Glomerular endothelial cell (primary cell): ENCODE measurements at places on chromosomes 3 and 15. TPM values are rescaled to one million over a fixed set of nuclear protein-coding genes. Genes with fewer than 3 reads are reported as not detected.

The ISLR2 gene
- total RNA-seq, result 0.12 TPM in 1 of 2 replicates, not detected in the other

The AHSG gene
- not detected in 2 replicates for total RNA-seq

The GXYLT2 gene
- 2.7 and 4.8 TPM in 2 replicates for total RNA-seq

The GOLGA6D gene
- not detected in 2 replicates for total RNA-seq

The UBE2E2 gene
- total RNA-seq, result 31.7 and 46.6 TPM in 2 replicates

The MAP3K13 gene
- 21.5 and 26.8 TPM in 2 replicates for total RNA-seq

The CPNE9 gene
- total RNA-seq, result not detected in 2 replicates

The PROK2 gene
- not detected in 2 replicates for total RNA-seq

The C3orf22 gene
- total RNA-seq, result not detected in 2 replicates

The CD200 gene
- total RNA-seq, result 0.92 and 9.9 TPM in 2 replicates

The MYO5C gene
- total RNA-seq, result 26.8 and 33.4 TPM in 2 replicates

The HYPK gene
- total RNA-seq, result 14.8 and 17.2 TPM in 2 replicates

The MST1R gene
- total RNA-seq, result 0.10 and 0.18 TPM in 2 replicates

The RNU5B-1 gene
- not detected in 2 replicates for total RNA-seq
